ENCODE measurements at places on chromosomes 2 and 18. TPM values are rescaled to one million over a fixed set of nuclear protein-coding genes. Genes with fewer than 3 reads are reported as not detected.
A peak's percentile ranks its signal among the peaks of the same experiment; 100 is the strongest.

DNA sequence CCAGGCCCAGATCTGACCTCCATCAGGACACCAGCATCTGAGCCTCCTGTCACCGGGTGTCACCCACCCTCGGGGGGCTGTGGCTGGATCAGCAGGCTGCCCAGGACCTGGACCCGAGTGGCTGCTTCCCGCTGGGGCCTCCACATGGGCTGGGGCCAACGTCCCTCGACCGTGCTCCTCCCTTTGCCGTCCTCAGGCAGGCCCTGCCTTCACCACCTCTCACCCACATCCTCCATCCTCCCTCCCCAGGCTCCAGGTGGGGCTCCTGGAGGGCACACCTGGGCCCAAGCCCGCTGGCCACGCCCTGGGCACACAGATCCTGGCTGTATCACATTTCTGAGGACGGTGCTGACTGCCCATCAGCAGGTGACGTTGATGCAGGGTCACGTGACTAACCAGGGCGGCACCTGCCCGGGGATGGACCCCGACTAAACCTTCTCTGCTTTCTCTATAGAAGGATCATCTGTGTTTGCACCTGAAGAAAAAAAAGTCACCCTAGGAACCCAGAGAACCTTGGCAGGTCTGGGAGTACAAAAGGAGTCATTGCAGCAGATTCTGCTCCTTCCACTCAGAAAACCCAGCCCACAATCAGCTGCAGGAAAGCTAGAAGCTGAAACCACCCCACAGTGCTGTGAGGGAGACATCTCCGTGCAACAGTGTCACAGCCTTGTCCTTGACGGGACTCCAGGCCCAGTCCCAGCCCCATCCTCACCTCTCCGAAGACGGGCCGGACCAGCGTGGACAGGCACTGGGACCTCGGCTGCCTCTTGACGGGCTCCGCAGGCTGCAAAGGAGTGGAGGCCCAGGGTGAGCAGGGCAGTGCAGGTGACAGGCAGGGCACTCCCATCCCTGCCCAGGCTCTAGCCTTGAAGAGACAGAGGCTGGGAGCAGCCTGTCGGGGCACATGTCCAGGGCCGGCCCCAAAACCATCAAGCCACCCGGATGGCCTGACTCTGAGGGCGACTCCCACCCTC is 11.2 kb downstream of the STK25 start:
- no peak for DNase-seq

The LIMS3 gene
- total RNA-seq = 6.4 TPM

The CD207 gene
- total RNA-seq = not detected

GRCh38 chr18:77124452-77124922 is 8.1 kb downstream of the MBP start:
- DNase-seq = peak; percentile 39

DNA sequence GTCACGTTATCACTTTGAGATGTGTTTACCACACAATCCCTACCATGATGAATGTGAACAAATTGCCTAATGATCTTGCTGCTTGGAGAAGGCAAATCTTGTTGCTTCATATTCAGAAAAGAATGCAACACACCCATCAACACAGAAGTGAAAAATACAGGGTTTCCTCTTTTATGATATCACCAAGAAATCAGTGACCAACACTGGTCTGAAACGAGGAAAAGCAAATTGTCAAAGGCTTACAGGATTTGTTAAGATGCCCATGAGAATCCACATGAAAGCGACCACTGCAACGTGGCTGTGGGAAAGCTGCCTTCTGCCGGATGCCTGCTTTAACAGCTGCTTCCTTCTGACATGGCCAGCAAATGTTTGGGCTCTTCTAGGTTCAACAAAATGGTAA is 397.6 kb upstream of the LRATD1 start:
- DNase-seq = no peak

DNA sequence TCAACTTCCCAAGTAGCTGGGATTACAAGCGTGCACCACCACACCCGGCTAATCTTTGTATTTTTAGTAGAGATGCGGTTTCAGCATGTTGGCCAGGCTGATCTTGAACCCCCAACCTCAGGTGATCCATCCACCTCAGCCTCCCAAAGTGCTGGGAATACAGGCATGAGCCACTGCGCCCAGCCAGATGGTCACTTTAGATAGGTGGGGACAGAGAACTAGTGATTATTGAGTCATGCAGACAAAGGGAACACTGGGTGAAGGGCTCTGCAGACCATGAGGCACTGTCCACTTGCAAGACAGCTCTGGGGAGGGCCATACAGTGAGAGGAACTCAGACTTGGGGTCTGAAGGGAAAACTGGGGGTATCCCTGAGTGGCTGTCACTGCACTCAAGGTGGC is 58.4 kb upstream of the POMC start:
- DNase-seq = no peak

The PLA2R1 gene
- total RNA-seq = 0.59 TPM

DNA sequence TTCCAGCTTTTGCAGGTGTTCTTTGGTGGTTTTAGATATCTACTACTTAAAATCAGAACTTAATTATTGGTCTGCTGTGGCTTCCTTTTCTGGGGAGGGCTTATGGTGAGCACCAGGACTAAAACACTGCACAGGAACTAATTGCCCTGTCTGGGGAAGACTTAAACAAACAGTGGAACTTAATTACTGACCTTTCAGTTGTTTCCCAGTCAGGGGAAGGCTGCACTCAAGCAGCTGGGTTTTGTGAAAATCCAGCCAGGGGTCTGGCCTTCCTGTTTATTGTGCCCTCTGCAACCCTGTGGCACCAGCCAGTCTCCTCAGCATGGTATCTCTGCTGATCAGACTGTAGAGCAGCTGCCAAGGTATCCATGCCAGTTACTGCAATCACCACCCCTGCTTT is 398.2 kb downstream of the ADCYAP1 start:
- DNase-seq = no peak

GRCh38 chr18:23967321-23968089 is 47.0 kb upstream of the TTC39C start:
- DNase-seq = no peak

The CYP26B1 gene
- total RNA-seq = 1.3 TPM

The TMEM198 gene
- total RNA-seq = 0.88 TPM

- no peak for DNase-seq
Observed at GRCh38 chr2:165897726-165898125, 55.9 kb downstream of the TTC21B start.

DNA sequence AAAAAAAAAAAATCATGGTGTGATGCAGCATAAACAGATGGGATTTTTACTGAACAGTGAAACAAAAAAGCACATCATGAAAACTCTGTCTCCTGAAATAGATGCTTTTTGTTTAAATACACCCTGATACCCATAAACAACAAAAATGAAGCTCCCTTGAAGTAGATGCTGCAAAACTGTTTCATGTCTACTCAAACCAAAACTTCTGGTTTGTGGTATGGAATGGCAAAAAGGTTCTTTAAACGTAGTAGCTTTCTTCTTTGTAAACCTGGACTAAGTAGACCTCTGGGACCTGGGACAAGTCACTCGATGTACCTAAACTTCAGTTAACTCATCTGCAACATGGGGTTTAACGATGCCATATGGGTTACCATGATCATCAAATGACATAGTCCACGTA is 64.4 kb upstream of the RAPH1 start:
- DNase-seq = no peak

- DNase-seq = no peak
Observed at GRCh38 chr2:239726631-239727181, 298.4 kb downstream of the NDUFA10 start.

The CAPN13 gene
- total RNA-seq = not detected

- DNase-seq = no peak
Observed at GRCh38 chr2:75609937-75610508, 36.6 kb upstream of the MRPL19 start.

The WDR75 gene
- 19.1 TPM for total RNA-seq

GRCh38 chr2:43171789-43172188 is 54.6 kb downstream of the ZFP36L2 start:
- no peak for DNase-seq

The MEX3C gene
- total RNA-seq = 15.1 TPM

GRCh38 chr2:7007846-7008741 is 90.9 kb downstream of the RNF144A start:
- peak; percentile 94 for DNase-seq
